ENCODE measurements at places on chromosomes 11 and 22.

- no peak for DNase-seq
These were observed 105.9 kb downstream of the NTM start for GRCh38 chr11:131476266-131476665.

- DNase-seq, result no peak
These were observed 12.7 kb upstream of the OR8K1 start for GRCh38 chr11:56333156-56333555.

DNA sequence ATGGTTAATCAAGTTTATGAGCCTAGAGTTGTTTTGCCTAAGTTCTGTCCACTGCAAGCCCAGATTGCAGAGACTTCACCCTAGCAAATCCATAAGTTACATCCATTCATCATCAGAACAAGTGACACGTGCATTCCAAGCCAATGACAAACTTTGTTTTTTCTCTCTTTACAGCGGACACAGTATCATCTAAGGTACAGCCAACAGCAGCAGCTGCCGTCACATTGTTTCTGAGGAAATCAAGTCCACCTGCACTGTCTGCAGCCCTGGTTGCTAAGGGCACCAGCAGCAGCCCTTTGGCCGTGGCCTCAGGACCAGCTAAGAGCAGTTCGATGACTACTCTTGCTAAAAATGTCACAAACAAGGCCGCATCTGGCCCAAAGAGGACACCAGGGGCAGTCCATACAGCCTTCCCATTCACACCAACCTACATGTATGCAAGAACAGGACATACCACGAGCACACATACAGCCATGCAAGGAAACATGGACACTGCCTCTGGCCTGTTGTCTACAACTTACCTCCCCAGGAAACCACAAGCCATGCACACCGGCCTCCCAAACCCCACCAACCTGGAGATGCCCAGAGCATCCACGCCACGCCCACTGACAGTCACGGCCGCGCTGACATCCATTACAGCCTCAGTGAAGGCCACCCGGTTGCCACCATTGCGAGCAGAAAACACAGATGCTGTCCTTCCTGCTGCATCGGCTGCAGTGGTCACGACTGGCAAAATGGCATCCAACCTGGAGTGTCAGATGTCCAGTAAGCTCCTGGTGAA is 155.8 kb downstream of the C11orf91 start:
- no peak for DNase-seq

- no peak for DNase-seq
These were observed 50.1 kb upstream of the RASSF10 start for GRCh38 chr11:12958986-12959385.

DNA sequence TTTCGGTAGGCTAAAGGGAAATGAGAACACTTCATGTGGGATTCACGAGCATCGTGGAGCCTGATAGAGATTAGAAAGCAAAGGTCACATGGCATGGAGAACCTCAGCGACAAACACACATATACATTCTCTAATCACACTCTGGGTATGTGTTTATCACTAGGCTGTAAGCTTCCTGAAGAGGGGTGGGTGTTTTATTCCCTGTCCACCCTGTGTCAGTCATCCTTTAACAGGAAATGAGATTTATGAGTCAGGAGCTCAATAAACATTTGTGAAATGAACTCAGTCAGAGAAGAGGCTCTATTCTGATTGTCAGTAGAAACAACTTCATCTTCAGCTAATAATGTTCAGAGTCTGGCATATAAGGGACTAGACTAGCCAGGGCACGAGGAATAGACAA is 71.7 kb upstream of the EIF3M start:
- DNase-seq, result no peak

DNA sequence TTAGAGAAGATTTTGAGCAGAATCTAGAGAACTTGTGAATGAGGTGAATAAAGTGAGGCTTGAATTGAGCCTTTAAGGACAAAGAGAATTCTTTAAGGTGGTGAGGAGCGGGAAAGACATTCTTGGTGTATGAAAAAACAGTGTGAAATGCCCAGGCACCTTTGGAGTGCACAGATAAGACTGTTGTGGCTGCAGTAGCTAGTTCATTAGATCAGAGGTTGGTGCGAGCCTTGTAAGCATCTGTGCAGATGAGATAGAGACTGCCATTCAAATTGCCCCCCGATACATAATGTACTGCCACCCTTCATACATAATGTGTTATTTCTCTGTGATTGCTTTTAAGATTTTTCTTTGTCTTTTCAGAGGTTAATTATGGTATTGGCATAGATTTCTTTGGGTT is 31.3 kb downstream of the ATXN10 start:
- DNase-seq, result no peak

DNA sequence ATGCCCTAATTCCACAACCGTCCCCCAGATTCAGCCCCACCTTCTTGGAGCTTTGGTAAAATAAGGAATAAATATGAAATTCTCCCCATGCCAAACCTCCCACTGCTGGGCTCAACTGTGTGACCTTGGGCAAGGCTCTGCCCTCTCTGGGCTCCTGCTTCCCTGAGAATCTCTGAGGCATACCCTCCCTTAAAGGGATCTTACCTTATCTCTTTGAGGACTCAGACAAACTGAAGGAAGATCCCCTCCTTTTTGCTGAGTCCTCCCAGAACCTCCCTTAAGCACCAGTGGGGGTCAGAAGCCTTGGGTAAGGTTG is 2.7 kb downstream of the CD248 start:
- DNase-seq, result no peak

- DNase-seq, result no peak
These were observed 2.1 kb upstream of the CRACR2B start for GRCh38 chr11:825366-826226.

GRCh38 chr11:70322666-70323065 is 52.2 kb downstream of the PPFIA1 start:
- no peak for DNase-seq

- DNase-seq, result no peak
These were observed 379 bp upstream of the RAB38 start for GRCh38 chr11:88175569-88176075.

- DNase-seq, result no peak
These were observed 5.9 kb downstream of the OOSP1 start for GRCh38 chr11:59943997-59944714.

DNA sequence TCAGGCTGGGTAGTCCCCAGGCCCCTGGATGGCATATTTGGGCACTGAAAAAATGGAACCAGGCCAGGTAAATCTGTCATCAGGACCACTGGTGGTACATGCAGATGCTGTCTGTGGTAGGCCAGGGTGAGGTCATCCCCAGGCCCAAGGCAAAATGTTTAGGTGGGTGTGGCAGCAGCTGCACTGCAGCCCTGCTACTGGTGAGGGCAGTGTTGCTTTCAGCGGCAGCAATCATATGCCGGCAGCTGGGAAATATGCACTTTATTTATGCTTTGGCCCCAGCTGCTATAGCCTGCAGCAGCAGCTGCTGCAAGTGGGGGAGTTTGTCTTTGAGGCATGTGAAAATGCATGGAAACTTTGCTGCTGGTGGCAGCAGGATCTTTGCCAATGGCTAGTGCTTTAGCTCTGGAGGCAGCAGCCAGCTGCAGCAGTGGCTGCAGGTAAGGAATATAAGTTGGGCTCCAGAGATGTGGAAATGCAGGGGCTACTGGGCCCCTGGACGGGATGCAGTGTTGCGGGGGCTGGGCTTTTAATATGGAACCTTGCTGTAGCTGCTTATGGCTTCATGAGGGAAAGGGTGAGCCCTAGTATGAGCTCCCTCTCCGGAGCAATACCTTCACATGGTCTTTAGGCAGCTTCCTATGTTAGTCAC is 365.7 kb upstream of the CADM1 start:
- no peak for DNase-seq

GRCh38 chr22:29369460-29369859 is 18.9 kb downstream of the AP1B1 start:
- no peak for DNase-seq

DNA sequence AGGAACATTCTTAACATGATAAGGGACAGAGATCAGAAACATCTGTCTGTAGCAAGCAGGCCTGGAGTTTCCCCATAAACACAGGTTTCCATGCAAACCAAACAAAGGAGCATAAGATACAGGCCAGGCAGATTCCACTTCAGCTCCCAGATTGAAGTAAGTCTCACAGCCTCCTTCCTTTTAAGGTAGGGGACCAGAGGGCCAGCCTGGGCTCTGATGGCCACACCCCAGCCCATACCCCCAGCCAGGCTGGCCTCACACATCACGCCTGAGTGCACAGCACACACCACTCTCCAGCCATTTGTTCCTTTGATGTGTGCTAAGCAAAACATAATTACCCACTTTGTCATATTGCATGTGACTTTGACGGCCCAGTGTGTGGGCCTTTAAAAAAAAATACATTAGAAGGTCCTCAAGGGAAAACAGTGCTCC is 518.7 kb downstream of the NTM start:
- DNase-seq, result no peak

GRCh38 chr11:56706486-56706885 is 7.6 kb downstream of the OR9G1 start:
- no peak for DNase-seq

DNA sequence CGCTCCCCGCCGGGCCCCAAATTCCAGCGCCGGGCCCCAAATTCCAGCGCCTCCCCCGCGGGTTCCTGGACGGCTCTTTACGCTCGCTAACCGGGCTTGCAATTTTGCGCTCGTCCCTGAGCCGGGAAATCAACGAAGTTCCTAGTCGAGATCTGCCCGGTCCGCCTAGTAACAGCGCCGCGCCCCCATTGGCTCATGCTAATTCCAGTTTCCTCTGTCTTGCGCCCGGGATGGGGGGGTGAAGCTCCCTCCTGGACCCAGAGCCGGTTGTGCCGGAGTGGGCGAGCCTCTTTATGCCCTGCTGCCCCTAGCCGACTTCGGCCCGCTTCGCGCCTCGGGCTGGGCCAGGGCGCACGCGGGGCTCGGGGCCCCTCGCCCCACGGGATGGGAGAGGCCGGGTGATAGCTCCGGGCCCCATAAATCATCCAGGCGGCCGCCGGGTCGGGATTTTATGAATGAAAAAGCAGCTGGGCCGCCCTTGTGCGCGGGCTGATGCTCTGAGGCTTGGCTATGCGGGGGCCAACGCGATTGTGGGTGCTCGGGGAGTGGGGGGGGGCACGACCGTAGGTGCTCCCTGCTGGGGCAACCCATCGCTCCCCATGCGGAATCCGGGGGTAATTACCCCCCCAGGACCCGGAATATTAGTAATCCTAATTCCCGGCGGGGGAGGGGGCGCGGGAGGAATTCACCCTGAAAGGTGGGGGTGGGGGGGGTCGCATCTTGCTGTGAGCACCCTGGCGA is 1.8 kb upstream of the CCND1 start:
- no peak for DNase-seq

GRCh38 chr22:27032091-27032761 is 374.8 kb downstream of the MIAT start:
- no peak for DNase-seq

DNA sequence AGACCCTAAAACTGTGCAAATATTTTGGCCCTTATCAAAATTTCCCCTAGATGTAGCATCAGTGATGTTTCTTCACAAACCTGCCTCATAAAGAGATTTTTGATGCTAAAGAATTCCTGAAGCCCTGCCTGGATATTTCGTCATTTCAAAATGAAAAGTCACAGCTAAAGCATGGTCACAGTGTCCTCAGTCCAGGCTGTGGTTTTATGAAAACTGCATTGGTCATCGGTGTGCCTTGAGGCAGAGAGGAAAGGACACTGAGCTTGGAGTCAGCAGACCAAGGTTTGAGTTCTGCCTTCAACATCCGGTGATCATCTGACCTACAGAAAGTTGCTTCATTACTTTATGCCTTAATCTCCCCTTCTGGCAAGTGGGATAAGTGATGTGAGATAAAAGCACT is 34.8 kb upstream of the ALKBH3 start:
- DNase-seq, result no peak

GRCh38 chr22:19745155-19746101 is 15.2 kb upstream of the TBX1 start:
- DNase-seq, result no peak

DNA sequence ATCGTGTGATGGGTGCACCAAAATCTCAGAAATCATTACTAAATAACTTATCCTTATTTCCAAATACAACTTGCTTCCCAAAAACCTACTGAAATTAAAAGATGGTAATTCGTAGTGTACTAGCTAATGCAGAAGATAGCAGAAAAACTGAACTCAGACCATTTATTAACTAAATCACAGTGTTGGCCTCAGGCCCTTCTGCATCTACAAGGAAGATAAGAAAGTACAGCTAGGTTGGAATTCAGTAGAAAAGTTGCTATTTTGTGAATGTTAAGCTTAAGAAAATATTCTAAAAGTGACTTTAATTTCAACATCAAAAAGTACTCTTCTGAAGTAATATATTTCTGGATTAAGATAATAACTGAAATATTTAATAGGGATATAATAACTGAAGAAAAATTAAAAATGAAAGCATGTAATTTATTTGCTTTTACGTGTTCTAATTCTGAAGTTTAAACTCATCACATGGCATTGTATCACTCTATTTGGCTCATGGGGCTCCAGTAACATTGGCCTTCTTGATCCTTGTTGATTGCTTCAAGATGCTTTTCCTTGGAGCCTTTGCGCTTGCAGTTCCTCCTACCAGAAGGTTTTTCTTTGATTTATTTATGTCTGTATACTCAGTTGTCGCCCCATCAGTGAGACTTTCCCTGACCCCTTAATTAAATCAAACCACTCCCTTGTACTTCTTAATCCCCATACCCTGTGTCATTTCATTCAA is 847.9 kb upstream of the ANO3 start:
- DNase-seq, result no peak

GRCh38 chr11:95095858-95096587 is 6.4 kb downstream of the ENDOD1 start:
- no peak for DNase-seq

DNA sequence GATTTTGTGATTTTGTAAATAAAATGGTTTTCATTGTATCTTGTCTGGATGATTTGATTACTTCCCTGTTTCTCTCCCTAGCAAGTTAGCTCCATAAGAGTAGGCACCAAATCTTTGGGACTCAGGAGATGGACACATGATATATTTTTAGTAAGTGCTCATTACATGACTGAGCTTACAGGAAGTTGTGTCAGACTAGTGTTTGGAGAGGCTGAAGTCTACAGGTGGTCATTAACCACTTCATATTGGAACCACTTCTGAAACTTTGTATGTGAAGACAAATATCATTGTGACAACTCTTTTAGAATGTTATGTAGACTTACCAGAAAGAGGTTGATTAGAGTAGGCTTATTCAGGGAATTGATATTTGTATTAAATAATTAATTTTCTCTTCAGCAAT is 19.1 kb downstream of the ARHGAP42 start:
- no peak for DNase-seq

DNA sequence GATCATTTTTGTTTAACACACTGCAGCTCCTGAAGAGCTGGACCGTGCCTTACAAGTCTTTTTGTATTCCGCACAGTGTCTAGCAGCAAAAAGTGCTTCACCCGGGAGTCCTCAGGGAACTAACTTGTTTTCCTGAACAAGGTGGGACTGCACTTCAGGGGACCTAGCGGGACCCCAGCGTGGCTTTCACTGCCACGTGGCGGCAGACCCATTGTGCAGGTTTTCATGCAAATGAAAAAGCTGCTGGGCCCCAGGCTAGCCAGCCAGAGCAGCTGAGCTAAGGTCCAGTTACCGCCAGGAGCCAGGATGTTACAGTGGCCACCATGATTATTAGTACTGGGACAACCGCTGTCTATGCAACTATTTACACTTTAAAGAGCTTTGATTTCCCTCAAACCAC is 90.6 kb downstream of the FAR1 start:
- DNase-seq, result no peak

Measured in esophagus squamous epithelium (tissue), 5 donors.